Metanephros (tissue), 2 donors: ENCODE measurements at places on chromosomes 7 and 10. TPM values are rescaled to one million over a fixed set of nuclear protein-coding genes. Genes with fewer than 3 reads are reported as not detected.

Gene PIP4K2A
- total RNA-seq = 29.1 TPM

Gene SLC16A12
- 22.7 TPM for total RNA-seq

Gene ITGA8
- 64.9 TPM for total RNA-seq

Gene AS3MT
- 8.0 TPM for total RNA-seq

Gene NPSR1
- total RNA-seq = not detected

Gene POU6F2
- total RNA-seq = 0.29 TPM

Gene PNLIPRP3
- not detected for total RNA-seq

Gene CTAGE6
- total RNA-seq = 0.64 TPM

Gene KEL
- 3.2 TPM for total RNA-seq

Gene TRIP6
- total RNA-seq = 73.4 TPM

Gene NDUFB2
- 152 TPM for total RNA-seq

Gene DLG5
- 37.4 TPM for total RNA-seq

Gene IKZF1
- 12.7 TPM for total RNA-seq

Gene DYDC2
- total RNA-seq = 0.99 TPM

Gene FFAR4
- total RNA-seq = 0.23 TPM

Gene ELAPOR2
- total RNA-seq = 8.0 TPM

Gene TUBAL3
- not detected for total RNA-seq

Gene POLR1F
- total RNA-seq = 15.3 TPM

Gene EPO
- not detected for total RNA-seq

Gene KLLN
- total RNA-seq = 0.99 TPM

Gene STARD3NL
- total RNA-seq = 46.3 TPM

Gene NEUROD6
- not detected for total RNA-seq

Gene CYP2E1
- total RNA-seq = 1.4 TPM

Gene CCDC146
- 11.1 TPM for total RNA-seq

Gene YAE1
- total RNA-seq = 34.4 TPM

Gene CXCL12
- 198 TPM for total RNA-seq

Gene PTF1A
- not detected for total RNA-seq

Gene CD36
- 133 TPM for total RNA-seq

Gene AKR1C4
- total RNA-seq = not detected

Gene PFKP
- total RNA-seq = 44.7 TPM
